ENCODE measurements at places on chromosomes 2 and 18.
A peak's percentile ranks its signal among the peaks of the same experiment; 100 is the strongest.

DNA sequence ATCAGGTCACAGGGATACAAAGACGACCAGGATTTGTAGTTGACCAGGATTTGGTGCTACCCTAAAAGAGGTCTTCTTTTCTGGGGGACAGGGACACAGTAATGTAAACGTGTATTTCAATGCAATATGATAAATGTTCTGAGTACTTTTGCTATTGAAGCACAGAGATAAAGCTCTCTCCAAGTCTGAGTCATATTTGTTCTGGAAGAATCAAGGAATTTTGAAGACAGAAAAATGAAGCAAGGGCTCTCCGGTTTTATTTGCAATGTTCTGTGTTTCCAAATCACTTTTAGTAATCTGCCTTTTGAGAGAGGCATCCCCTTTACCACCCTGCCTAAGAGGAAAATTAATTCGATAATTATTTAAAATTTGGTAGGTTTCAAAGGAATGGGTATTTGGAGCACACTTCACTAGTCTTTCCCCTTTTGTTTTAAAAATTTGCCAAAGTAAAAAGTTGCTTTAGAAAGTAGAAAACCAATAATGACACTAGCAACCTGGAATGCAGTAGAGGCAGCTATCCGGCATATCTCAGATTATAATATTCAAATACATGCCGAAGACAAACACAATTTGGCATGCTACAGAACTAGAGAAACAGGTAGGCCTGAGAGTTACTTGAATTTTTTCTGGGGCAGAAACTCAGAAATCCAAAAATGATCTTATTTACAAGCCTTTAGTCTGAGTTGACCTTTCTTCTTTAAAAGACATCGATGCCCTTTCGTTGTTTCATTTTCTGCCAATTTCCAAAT lies 82.7 kb downstream of the MREG start:
- no peak for DNase-seq

DNA sequence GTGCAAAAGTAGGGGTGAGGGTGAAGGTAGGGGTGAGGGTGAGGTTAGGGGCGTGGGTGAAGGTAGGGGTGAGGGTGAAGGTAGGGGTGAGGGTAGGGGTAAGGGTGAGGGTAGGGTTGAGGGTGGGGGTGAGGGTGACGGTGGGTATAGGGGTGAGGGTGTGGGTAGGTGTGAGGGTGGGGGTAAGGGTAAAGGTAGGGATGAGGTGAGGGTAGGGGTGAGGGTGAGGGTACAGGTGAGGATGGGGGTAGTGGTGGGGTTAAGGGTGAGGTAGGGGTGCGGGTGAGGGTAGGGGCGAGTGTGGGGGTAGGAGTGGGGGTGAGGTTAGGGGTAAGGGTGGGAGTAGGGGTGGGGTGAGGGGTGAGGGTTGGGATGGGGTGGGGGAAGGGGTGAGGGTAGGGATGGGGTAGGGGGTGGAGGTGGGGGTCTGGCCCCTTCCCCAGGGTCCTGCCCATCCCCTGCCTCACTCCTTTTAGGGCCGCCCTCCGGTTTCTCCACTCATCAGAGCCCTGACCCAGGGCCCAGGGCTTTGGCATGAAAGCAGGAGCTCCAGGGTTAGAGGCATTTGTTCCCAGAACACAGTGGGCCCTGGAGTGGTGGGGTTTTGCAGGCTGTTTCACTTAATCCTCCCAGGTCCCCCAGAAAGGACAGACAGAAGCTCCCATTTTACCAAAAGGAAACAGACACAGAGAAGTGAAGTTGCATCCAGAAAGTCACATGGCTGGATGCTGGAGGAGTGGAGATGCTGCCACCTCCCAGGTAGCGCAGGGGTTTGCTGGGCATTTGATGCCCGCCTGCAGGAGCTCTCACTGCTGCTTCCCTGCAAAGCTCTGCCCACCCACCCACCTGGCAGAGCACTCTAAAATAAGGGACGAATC lies 26.9 kb downstream of the SNORC start:
- no peak for DNase-seq

DNA sequence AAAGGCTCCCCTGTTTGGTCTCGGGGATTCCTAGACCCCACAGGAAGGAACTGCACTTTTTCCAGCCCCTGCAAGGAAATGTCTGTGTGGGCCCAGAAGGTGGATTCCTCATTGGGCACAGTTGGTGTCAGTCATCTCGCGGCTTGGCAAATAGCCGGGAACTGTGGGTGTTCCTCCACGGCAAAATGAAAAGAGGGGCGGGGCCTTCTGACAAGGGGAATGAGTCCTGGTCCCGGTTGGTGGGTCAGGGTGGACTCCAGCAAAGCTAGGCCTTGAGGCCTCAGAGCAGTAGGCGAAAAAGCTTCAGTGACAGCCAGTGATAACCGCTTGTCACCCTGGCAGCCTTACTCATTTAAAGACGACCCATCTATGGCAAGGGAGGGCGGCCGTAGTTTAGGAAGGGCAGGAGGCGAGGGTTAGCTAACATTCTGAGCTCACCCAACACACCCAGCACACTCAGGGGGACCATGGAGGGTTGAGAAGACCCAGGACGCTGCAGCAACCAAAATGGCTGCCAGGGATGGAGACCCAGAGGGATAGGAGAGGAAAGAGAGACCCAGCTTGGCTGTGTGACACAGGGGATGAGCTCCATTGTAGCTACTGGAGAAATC lies 16.5 kb downstream of the SLC4A3 start:
- no peak for DNase-seq

DNA sequence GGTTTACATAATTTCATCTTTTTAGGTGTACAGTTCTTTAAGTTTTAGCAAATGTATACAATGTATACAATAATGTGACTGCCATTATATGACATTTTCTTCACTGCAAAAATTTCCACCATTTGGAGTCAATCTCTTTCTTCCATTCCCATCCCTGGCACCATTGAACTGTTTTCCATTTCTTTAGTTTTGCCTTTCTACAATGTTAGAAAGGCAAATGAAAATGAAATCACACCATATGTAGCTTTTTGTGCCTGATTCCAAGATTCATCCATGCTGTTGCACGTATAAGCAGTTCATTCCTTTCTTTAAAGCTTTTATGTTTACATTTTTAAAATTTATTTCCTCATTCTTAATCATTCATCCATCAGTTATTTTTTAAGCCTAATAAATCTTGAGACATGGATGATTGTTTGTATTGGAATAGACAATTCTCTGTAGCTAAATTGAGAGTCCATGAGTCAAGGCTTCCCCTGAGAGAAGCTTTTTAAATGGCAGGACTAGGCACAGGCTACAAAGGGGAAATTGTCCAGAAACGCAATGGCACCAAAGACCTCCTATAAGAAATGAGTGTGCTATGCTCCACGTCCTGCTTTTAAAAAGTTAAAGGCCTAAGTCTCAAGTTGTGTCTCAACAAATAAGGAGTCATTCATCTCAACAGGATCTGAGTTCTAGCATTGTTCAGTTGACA lies 8.7 kb upstream of the COL5A2 start:
- DNase-seq: no peak

DNA sequence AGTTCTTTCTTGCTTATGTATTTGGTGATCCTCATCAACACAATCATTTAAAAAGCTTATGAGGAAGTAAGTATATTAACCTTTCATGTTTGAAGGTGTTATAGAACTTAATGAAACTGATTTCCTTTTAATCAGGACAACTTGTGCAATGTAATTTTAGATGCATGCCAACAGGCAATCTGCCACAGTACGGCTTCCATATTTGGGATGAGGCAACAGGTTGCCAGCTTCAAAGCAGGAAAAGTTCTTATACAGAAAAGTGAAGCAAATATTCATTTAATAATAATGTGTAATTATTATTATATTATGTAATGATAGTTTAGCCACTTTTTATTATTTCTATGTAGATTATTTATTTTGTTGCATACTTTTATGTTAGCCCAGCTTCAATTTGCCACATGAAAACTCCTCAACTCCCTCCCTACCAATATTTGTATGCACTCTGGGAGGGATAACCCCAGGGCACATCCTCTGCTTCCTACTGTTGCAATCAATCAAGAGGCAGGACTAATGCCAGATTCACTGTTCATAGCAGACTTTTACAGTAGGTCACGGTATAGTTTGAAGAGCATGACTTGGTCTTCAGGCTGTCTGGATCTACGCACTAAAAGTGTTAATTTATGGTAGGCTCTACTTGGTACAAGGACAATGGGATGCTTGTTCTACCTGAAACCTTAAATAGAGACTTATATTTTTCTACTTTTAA lies 277.2 kb downstream of the AGPS start:
- DNase-seq: peak; percentile 73

DNA sequence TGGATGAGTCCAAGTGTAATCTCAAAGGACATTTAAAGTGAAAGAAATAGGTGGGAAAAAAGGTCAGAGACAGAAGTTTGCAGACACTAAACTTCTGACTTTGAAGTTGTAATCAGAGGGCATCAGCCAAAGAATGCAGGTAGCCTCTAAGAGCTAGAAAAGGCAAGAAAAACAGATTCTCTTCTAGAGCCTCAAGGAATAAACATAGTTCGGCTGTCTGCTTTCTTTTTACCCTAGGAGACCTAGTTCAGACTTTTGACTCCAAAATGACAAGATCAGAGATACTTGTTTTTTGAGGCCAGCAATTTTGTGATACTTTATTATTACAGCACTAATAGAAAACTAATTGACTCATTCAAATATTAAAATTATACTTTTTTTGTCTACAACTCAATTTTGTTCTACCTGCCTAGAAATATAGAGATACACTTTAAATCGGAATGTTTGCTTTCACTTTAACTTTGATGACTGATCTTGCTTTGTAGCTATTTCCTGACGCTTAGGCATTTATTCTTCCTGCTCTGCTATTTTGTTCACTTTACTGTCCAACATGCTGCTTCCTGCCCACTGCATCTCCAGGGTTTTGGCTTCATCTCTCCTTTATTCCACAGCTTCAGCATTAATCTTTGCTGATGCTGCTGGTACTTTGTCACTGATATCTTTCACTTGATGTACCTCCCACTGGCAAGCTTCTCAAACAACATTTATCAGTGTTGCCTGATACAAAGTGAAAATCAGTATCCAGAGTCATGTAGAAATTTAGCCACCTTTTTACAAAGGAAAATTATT lies 272.5 kb downstream of the DSEL start:
- no peak for DNase-seq

DNA sequence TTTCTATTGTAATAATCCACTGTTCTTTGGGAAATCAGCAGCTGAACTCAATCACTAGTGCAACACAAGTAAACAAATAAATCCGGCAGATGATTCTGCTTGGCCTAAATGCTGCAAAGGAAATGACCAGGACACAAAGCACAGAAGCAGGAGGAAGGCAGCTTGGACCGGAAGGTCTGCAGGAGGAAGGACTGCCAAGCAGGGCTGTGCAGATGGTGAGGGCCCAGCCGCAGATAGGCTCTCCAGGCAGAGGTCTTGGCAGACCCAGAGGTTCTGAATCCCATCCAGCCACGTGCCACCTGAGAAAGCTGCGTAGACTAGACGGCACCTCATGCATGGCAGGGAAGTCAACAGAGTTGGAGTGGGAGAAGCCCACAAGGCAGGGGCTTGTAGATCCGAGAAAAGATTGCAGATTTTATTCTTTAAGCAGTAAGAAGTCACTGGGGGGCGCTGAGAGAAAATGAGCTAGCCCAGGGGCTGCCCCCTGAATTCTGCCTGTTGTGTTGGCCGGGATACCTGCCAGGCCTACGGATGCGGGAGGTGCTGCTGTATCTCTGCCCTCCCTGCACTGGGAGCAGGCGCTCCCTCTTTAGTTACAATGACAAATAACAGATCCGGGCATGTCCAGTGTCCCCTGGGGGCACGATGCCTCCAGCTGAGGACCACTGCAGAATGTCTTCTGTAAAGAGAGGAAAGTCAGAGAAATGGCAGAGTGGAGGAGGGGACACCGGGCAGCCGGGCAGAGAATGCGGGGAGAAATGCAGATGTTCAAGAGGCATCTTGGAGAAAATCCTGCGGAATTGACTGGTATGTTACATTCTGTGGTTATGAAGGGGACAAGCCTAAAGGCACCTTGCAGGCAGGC lies 153.5 kb downstream of the PXDN start:
- no peak for DNase-seq

DNA sequence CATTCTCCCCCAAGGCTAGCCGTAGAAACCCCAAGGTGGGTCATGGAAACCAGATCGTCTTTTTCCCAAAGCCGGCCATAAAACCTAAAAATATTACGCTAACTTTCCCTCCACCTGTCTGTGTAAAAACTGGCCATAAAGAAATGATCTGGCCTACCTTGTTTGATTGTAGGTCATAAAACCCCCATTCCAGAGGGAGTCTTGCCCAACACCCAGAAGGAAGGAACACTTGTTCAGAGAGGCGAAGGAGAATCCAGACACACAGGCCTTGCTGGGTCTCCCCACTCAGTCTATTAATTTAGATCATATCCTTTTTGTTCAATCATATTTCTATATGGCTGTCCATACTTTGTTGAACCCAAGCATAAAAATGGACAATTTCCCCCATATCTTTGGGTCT lies 344.7 kb downstream of the HRH4 start:
- no peak for DNase-seq

DNA sequence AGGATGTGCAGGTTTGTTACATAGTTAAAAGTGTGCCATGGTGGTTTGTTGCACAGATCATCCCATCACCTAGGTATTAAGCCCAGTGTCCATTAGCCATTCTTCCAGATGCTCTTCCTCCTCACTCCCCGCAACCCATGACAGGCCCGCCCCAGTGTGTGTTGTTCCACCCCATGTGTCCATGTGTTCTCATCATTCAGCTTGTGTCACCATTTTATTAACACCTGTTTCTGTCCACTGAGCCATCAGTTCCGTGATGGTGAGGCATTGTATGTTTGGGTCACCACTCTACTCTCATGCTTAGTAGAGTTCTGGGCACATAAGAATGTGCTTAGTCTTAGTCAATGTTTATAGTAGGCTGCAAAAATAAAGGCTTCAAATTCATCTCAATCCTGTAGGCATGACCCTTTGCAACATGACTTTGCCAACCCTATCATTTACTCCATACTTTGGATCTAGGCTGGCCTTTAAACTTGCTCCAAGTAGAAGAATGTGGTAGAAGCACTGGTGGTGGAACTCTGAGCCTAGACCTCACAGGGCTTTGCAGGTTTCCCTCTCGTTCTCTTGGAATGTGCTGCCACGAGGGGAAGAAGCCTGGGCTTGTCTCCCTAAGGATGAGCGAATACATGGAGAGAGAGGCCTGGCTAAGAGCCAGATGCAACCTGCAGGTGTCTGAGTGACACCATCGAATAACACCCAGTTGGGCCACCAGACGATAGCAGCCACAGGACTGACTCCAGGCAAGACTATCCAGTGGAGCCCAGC lies 161.5 kb downstream of the NAPG start:
- no peak for DNase-seq

GRCh38 chr2:99256677-99257076 lies 1.2 kb upstream of the LYG2 start:
- DNase-seq: no peak
